ENCODE measurements at places on chromosomes 6 and 20. TPM values are rescaled to one million over a fixed set of nuclear protein-coding genes. Genes with fewer than 3 reads are reported as not detected.

C20orf144 gene
- total RNA-seq, result 0.16 TPM

PTCHD4 gene
- 2.4 TPM for total RNA-seq

PAX1 gene
- not detected for total RNA-seq

KAT14 gene
- 11.8 TPM for total RNA-seq

THBD gene
- 79.8 TPM for total RNA-seq

RAET1G gene
- 0.99 TPM for total RNA-seq

ADAM33 gene
- 39.8 TPM for total RNA-seq

HTR1E gene
- not detected for total RNA-seq

MUC21 gene
- total RNA-seq, result not detected

MYCT1 gene
- 11.9 TPM for total RNA-seq

CALHM5 gene
- total RNA-seq, result 15.4 TPM

COL9A3 gene
- total RNA-seq, result 1.5 TPM

MYLK2 gene
- total RNA-seq, result 0.30 TPM

RRAGD gene
- 16.2 TPM for total RNA-seq

HNF4A gene
- not detected for total RNA-seq

XPO5 gene
- 19.7 TPM for total RNA-seq

KIF13A gene
- total RNA-seq, result 109 TPM

NUP43 gene
- total RNA-seq, result 32.1 TPM

TSPO2 gene
- total RNA-seq, result not detected

SLC44A4 gene
- total RNA-seq, result 0.60 TPM

SYNGAP1 gene
- total RNA-seq, result 39.4 TPM

MYLK4 gene
- total RNA-seq, result 1.4 TPM

AGPAT4 gene
- total RNA-seq, result 17.7 TPM

ZSCAN12 gene
- 5.0 TPM for total RNA-seq

NOX3 gene
- not detected for total RNA-seq

ALDH5A1 gene
- total RNA-seq, result 5.1 TPM

AK9 gene
- total RNA-seq, result 10.8 TPM

NR2E1 gene
- total RNA-seq, result not detected

ANKRD6 gene
- 45.9 TPM for total RNA-seq

OPRM1 gene
- total RNA-seq, result not detected

SAPCD1 gene
- 2.9 TPM for total RNA-seq

FAM83D gene
- 3.4 TPM for total RNA-seq

HSPA1L gene
- total RNA-seq, result 1.9 TPM

FAM217A gene
- total RNA-seq, result not detected

FOXS1 gene
- total RNA-seq, result 10.0 TPM

TREM2 gene
- total RNA-seq, result 6.6 TPM

OCSTAMP gene
- not detected for total RNA-seq

DHX16 gene
- total RNA-seq, result 22.3 TPM

RBM24 gene
- total RNA-seq, result 6.1 TPM

SRSF3 gene
- 190 TPM for total RNA-seq

EFCAB8 gene
- total RNA-seq, result 1.1 TPM

TRPC4AP gene
- total RNA-seq, result 53.4 TPM

PXMP4 gene
- 7.5 TPM for total RNA-seq

MAP3K5 gene
- 48.4 TPM for total RNA-seq

RIPOR3 gene
- total RNA-seq, result 8.0 TPM

LZTS3 gene
- total RNA-seq, result 9.5 TPM

BICRAL gene
- total RNA-seq, result 21.1 TPM
